ENCODE measurements at places on chromosomes 3 and 15.
A peak's percentile ranks its signal among the peaks of the same experiment; 100 is the strongest.

DNA sequence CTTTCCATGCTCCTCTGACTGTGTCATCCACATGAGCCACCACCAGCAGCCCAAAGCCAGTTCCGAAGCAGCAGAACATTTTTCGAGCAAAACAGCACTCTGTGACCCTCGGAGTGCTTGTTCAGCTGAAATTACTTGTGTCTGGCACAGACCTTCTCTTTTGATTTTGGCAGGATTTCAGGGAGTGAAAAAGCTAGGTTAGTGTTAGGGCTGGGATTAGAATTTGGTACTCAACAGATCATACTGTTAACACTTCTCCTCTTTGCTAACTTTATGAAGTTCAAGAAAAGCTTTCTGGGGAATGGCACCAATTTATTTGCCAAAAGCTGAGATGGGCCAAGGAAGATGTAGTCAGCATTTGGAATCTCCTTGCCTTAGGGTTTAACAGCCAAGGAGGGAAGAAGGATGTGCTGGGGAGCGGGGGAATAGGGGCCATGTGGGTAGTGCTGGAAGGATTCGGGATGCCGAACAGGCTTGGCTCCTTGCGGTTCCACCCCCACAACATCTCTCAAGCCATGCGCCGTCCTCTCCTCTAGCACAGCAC lies 55.1 kb upstream of the TRA2B start:
- no peak for DNase-seq

GRCh38 chr15:101088788-101089578 lies 162.9 kb downstream of the CHSY1 start:
- peak; percentile 90 for DNase-seq

- DNase-seq = peak; percentile 12
Measured at GRCh38 chr3:31462050-31462569, 70.6 kb upstream of the STT3B start.

- no peak for DNase-seq
Measured at GRCh38 chr15:57962887-57963286, 102.6 kb downstream of the ALDH1A2 start.

DNA sequence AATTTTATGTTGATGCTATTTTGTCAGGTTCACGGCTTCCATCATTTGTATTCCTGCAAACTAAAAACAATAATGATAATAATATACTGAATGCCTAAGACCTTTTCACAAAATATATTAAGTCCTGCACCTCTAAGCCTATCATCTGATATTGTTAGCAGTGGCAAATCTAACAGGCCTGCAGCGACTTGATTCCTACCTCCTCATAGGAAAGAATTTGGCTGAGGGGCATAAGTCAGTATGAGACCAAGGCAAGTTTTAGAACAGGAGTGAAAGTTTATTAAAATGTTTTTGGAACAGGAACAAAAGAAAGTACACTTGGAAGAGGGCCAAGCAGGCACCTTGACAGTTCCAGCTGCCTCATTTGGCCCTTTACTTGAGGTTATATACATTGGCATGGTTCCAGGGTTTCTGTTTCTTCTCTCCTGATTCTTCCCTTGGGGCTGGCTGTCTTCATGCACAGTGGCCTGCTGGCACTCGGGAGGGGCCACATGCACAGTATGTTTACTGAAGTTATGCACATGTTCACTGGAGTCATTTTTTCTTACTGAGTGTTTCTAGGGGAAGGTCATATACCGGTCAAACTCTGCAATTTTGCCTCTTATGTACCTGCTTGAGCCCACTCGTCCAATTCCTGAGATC lies 418.1 kb downstream of the EPHA6 start:
- no peak for DNase-seq

DNA sequence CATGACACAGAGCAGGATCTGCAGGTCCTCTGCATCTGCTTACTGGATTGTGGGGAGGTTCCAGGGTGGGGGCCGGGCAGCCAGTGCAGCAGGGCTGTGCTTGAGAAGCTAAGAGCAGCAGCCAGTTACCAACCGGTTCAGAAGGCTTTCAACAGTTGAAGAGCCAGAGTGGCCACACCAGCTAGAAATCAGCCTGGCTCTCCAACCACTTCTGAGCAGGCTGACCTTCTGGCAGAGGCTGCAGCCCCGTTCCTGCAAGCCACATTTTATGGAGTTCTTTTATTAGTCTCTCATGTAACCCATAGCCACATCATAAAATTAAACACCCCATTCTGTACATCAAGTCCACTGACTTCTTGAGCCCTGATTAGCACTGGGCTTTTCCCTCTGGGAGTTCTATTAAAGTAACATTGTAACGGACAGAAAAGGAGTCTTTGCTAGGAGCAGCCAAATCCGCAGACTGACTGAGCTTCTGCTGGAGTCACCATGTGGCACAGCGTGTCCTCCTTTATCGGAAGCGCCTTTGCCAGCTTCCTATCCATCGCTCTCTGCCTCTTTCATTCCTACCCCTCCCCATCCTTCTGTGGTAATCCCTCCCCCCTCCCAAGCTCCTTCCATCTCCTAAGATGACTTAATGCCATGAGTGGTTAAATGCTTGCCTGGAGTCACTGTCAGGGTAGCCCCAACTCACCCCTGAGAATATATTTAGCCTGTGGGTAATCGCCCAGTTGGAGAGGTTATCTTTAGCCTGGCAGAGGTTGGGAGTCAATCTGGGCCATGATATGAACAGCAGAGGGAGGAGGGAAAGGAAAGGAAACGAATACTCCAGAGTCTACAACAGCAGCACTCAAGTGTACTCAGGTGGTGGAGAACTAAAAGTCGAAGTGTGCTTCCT lies 138.5 kb upstream of the HES1 start:
- DNase-seq = no peak

GRCh38 chr3:123536153-123536895 lies 48.5 kb downstream of the HACD2 start:
- no peak for DNase-seq
